Stomach (tissue), 19 donors: ENCODE measurements at places on chromosomes 6 and 20. TPM values are rescaled to one million over a fixed set of nuclear protein-coding genes. Genes with fewer than 3 reads are reported as not detected.

- DNase-seq: no peak
These were observed 44.0 kb upstream of the CAP2 start for GRCh38 chr6:17349427-17349826.

Gene RNF217
- polyA plus RNA-seq: 1.9 TPM

DNA sequence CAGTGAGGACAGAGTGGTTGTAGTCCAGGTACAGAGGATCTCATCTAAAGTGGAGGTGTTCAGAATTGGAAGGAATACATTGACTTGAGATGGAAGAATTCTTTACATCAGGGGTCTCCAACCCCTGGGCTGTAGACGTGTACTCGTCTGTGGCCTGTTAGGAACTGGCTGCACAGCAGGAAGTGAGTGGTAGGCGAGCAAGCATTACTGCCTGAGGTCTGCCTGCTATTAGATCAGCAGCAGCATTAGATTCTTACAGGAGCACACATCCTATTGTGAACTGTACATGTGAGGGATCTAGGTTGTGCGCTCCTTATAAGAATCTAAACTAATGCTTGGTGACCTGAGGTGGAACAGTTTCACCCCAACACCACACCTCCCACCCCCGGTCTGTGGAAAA is 121.1 kb downstream of the CDKAL1 start:
- DNase-seq: no peak

Gene TRIM10
- not detected for polyA plus RNA-seq

Gene DNAH8
- polyA plus RNA-seq: under 0.01 TPM

DNA sequence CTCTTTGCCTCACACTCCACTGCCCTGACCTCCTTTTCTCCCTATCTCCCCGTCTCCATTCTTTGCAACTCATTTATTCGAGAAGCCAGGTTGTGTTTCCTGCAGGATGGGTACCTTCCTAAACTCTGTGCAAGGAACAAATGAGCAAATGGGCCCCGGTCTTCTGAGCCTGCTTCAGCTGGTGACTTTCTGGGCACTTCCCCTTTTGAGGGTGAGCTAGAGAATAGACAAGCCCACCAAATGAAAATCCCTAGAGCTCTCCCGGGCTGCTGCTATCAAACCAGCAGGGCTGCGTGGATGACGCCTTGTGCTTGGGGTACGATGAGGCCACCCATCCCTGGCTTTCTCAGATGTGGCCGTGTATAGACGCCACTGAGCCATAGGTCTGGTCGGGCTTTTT is 91.0 kb upstream of the FOXA2 start:
- no peak for DNase-seq
